ENCODE measurements at places on chromosomes 4 and X.
A peak's percentile ranks its signal among the peaks of the same experiment; 100 is the strongest.

DNA sequence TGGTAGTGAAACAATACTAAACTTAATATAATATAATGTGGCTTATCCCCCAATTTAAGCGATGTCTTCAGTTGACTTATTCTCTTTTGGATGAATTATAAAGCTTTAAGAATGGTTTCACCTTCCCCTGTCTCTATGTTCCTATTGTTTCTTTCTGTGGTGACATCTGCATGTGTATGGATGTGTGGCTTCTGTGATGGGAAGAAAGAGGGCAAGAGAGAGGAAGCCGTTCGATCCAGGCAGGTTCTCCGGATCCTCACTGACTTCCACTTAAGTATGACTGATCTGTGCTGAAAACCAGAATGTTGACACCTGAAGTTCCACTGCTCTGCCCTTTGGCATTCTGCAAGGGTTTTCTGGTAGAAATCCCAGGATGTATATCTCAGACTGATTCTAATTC is 1150.8 kb downstream of the STPG2 start:
- no peak for DNase-seq

DNA sequence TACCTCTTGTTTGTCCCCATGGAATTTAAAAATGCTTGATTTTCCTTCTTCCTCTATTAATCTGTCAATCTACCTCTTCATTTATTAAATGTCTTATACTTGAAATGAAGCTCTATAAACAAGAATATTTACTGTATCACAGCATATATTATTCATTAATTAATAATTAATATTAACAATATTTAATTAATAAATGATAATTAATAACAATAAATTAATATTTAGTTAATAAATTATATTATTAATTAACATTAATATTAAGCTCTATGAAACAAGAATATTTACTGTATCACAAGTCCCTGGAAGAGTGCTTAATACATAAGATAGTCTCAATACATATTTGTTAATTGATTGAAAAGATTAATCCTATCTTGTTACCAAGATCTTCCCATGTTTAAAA is 306.6 kb downstream of the STPG2 start:
- no peak for DNase-seq

DNA sequence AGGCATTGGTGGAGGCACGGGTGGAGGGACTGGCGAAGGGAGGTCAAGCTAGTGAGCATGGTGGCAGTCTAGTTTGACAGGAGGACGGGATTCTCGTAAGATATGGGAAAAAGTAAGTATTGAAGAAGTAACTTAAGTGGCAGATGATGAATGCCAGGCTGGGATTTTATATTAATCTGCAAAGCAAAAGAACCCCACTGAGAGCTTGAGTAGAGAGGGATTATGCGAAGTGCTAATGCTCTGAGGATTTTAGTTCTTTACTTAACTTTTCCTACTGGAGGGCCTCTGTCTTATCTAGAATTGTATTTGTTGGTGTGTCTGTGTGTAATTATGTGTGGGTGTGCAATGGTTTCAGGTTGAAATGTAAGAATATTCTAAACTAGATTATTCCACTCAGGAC is 327.9 kb downstream of the FAT4 start:
- DNase-seq, result no peak

- DNase-seq, result no peak
Observed at GRCh38 chr4:85869181-85869580, 394.2 kb downstream of the ARHGAP24 start.

GRCh38 chr4:2141022-2141761 is 82.1 kb downstream of the NAT8L start:
- DNase-seq, result no peak

- no peak for DNase-seq
Observed at GRCh38 chr4:177012918-177013545, 220.3 kb upstream of the VEGFC start.

GRCh38 chrX:75107863-75108509 is 48.1 kb downstream of the ABCB7 start:
- DNase-seq, result peak; percentile 25

DNA sequence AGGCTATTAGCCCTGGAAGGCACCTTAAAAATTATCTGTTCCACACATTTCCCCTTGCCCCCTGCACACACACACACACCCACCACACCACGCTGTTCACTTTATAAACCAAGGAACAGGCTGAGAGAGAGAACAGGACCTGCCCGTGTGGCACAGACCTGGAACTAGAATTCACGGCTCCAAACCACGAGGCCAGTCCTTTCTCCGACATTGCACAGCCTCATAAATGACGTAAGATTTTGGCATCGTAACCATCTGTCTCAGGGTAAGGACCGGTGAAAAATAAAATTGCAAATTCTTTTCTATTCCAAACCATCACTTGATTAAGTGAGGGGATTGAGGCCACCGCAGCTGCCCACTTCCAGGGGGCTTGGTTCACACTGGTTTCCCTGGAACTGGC is 330.3 kb downstream of the BCOR start:
- no peak for DNase-seq

DNA sequence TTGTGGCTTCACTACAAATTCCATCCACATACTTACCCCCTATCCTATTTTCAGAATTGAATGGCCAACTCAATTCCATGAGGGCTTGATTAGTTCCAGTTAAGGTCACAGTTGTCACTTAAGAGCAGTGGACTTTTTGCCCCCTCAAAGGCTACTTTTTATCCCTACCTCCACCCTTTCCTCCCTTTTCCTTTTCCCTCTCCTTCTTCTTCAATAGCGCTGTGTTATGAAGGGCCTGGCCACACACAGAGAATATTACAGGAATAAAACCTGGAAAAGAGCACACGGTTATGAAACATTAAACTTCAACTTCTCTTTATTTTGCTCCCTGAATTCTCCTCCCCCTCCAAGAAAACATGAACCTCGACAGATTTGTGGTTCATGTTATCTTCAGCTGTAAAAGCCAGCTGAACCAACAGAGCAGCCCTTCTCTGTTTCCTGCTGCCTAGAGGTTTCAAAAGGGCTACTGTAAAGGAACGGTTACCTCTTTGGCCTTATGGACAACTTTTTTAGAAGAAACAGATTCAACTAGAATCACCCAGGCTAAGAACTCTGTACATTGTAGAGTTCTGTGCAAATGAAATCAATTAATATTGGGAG is 87.0 kb upstream of the RPL34 start:
- no peak for DNase-seq

GRCh38 chrX:149079805-149080406 is 425.2 kb downstream of the IDS start:
- no peak for DNase-seq

DNA sequence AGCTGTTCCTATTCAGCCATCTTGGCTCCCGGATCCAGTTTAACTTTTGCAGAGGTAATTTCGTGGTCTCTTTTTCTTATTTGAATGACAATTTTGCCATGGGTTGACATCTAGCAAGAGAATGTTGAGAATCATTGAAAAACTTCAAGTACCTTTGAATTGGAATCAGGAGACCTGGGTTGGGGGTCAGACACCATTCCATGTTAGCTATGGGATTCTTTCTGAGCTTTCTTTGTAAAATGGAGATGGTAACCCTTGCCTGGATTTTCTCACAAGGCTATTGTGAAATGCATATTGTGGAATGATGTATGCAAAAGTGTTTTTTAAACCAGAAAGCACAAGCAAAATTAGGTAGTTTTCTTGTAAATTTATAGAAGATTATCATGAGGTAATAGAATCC is 79.1 kb upstream of the HAND2 start:
- no peak for DNase-seq

GRCh38 chrX:129875669-129876068 is 30.3 kb upstream of the UTP14A start:
- peak; percentile 81 for DNase-seq

GRCh38 chrX:82973646-82974045 is 534.4 kb upstream of the POU3F4 start:
- no peak for DNase-seq

GRCh38 chrX:30654989-30655607 is 1.9 kb downstream of the GK start:
- no peak for DNase-seq

GRCh38 chrX:118554511-118554910 is 58.9 kb downstream of the DOCK11 start:
- DNase-seq, result no peak

DNA sequence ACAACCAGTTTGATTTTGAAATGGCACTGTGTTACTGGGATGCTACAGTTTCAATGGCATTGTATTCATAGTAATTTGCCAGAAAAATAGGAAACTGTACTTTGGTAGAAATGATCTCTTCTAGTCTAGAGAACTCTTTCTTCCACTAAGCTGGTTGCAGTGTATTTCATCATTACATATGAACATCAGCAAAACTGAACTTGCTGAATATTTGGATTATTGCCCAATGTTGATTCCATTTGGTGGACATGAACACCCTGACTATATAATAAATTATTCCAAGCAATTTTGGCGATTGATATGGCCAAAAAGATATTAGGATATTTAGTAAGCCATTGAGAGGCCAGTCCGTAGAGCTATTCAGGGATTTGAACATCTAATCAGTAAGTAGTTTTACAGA is 191.8 kb upstream of the CXorf66 start:
- no peak for DNase-seq

- DNase-seq, result no peak
Observed at GRCh38 chr4:40124690-40125089, 68.0 kb downstream of the N4BP2 start.

GRCh38 chr4:153076861-153077260 is 127.4 kb upstream of the TRIM2 start:
- DNase-seq, result no peak

DNA sequence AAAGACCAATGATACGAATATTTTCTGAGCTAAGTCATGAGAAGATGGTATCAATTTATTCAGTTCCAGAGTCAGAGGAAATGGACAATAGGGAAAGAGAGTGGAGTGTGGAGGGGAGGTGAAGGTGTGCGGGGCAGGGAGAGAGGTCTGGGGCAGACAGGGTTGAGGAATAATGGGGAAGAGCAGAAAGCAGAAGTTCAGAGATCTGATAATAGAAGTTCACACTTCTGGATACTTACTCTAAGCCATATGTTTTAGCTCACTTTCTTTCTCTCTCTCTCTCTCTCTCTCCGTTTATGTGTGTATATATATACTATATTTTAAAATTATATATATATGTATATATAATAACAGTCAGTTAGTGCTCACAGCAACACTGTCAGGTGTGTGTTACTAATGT is 40.4 kb downstream of the FOXR2 start:
- DNase-seq, result no peak

- no peak for DNase-seq
Observed at GRCh38 chr4:25437926-25438325, 60.9 kb downstream of the ANAPC4 start.

DNA sequence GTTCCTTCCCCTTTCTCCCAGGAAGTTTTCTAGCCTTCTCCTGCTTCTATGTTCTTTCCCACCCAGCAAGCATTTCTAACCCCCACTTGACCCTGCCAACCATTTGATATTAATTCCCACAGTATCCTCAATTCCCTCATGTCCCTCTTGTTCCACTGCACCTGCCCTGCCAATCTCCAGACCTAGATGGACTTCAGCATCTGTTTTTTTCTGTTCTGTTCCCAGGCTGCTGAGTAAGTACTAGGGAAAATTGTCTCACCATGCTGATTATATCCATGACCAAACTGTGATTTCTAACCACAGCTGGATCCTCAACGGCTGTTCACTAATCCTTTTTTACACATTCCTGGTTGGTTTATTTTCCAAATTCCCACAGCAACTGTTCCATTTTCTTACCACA is 37.7 kb downstream of the CLCN5 start:
- DNase-seq, result no peak

DNA sequence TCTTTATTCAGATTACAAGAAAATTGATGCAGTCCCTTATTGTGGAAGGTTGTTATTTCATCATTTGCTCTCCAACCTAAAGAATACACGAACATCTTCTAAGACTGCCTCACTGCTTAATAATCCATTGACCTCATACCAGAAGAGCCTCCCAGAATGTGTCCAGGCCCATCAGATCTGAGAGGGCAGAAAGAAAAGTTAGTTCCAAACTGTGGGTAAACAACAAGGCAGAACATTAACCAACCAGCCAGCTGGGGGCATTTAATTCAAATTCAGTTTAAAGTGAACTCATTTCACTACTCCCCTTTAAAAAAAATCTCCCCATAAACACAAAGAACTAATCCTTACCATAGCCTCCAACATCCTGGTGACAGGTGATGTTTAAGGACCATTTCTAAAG is 13.8 kb downstream of the GPC4 start:
- DNase-seq, result peak; percentile 51

DNA sequence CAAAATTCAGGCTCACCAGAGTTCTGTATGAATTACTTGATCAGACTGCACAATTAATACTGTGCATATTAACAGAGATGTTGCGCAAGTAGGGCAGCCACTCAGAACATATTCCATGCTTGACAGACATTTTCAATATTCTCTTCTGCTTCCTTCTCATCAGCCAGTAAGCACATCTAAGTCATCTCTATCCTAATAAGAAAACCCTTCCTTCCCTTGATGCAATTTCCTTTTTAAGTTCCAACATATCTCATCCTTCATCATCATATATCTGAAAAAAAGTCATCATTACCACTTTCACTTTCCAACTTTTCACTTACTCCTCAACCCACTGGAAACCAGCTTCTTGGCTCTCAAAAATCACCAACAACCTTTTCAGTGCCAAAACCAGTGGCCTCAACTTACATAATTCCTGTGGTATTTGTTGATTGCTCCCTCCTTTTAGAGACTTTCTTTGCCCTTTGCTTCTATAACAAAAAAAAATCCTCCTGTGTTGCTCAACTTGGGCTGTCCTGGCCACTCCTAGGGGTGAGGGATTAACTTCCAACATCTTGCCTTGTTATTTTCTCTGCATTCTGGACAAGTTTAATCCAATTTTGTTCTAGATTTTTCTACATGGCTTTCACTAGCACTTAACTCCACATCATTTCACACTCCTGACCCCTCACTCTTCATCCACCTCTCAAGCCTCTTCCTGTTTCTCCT is 14.1 kb downstream of the MBNL3 start:
- no peak for DNase-seq

DNA sequence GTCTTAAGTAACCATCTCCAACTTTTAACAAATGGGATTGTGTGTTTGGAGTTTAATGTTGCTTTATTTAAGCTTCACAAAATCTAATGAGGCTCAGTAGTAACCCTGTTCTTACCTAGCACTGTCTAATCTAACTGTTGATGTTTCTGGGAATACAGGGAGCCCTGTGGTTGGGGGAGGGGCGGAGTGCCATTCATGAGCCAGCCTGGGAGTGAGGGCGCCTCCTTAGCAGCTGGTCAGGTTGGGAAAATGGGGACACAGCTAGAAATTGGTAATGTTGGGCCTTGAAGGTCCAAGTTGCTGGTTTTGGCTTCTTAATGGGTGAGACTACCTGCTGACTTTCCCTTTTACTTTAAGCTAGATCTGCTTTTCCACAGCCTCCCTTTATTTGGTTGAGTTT is 22.9 kb upstream of the TADA2B start:
- DNase-seq, result no peak

GRCh38 chr4:138938366-138938690 is 77.3 kb upstream of the NOCT start:
- peak; percentile 69 for DNase-seq

GRCh38 chr4:27412613-27413012 is 552.0 kb downstream of the STIM2 start:
- no peak for DNase-seq

DNA sequence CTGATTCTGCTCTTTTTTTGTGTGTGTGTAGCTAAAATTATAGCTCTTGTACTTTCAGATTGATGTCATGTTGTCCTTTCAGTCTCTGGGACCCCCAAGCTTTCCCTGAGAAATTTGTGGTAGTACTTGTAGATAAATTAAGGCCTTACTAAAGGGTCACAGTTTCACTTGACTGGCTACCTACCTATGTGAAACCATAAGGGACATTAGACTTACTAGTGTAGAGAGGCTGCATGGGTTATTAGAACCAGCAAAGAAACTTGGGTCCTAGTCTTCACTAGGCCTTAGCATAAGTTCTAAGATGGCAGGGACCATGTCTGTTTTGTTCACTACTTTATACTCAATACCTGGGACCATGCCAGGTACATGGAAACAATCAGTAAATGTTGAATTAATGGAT is 21.4 kb downstream of the WDR44 start:
- DNase-seq, result no peak
